ENCODE measurements at places on chromosomes 7 and 10.

DNA sequence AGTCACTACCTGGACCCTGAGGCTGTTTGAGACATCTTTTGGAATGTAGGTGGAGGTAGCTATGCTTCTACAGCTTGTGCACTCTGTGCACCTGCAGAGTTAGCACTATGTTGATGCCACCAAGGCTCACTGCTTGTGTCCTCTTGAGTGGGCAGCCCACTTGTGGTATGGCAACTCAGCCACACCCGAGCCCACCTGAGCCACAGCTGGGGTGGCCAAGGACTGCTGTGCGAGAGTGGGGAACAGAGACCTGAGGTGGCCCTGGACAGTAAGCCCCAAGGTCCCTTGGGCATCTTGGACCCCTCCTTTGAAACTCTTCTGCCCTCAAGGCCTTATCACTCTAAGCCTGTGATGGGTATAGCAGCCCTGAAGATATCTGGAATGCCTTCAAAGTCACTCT is 25.7 kb downstream of the MYO1G start:
- no peak for DNase-seq

GRCh38 chr10:89302625-89303024 is 779 bp downstream of the IFIT2 start:
- DNase-seq: no peak

DNA sequence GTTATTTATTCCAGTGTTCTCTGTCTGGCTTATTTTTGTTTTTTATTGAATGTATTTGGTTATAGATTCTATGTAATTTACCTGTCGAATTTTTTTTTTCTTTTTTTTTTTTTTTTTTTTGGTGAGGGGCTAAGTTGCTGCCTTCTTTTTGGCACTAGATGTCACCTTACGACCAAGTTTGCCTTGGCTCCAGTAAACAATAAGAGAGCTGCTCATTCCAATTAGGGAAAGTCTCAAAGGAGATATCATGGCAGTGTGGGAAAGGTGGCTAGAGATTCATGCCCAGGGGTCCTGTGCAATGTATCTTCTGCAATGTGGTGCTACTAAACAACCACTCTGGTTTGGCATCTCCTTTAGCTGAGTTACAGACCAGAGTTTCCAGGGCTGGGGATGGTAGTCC is 84.0 kb downstream of the PTPN20 start:
- DNase-seq: no peak

DNA sequence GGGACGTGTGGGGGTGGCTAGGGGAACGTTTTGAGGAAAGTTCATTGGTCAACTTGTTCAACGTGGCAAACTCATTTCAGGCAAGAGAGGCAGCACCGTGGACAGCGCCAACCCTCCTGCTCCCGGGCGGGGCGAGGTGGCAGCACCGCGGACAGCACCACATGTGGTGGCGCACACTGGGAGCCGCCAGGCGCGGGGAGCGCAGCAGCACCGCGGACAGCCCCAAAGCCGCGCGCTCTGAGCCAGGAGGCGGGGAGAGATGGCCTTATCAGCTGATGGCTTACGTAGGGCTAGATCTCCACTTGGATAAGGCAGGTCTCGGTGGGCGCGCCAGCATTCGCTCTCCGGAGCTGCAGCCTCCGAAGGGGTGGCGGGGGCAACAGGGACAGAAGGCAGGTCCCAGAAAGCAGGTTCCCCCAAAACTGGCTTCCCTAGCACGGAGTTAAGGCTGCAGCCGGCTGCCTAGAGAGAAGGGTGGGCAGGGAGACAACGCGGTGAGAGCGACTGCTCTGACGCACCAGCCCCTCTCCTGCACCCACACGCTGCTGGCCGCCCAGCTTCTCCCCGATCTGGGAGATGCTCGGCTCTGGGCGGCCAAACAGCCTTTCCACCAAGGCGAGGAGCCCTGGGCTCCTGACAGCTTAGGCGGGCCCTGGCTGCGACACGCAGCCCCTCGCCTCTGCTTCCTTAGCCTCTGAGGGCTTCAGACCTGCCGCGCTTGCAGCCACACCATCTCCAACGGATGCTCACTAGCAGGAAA is at the start of gene HTR5A:
TSS of gene HTR5A (plus strand) at position 333 of the 760 bp plus-strand sequence. CDS start 576 bp downstream, outside the sequence.
- peak; percentile 39 for DNase-seq
